ENCODE measurements at places on chromosomes 1 and 21.
A peak's percentile ranks its signal among the peaks of the same experiment; 100 is the strongest.

- DNase-seq: no peak
These were observed 157.2 kb upstream of the KAZN start for GRCh38 chr1:14441302-14441741.

DNA sequence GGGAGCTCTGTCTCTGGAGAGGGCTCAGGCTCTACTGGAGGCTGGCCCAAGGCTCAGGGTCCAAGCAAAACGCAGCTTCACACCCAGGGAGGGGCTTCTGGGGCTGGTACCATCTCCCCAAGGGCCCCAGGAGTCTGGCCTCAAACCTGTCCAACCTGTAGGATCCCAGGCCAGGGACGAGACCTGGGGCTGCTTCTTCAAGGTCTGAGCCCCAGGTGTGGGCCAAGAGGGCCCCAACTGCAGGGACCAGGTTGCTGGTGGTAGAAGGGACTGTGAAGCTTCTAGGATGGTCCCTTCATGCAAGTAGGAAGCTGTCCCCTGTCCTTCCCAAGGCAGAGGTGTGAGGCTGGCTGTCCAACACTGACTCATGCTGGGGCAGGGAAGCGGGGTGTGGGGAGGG is 7.8 kb upstream of the MMEL1 start:
- no peak for DNase-seq

GRCh38 chr1:27058966-27059669 is 46.5 kb upstream of the TENT5B start:
- DNase-seq: no peak

DNA sequence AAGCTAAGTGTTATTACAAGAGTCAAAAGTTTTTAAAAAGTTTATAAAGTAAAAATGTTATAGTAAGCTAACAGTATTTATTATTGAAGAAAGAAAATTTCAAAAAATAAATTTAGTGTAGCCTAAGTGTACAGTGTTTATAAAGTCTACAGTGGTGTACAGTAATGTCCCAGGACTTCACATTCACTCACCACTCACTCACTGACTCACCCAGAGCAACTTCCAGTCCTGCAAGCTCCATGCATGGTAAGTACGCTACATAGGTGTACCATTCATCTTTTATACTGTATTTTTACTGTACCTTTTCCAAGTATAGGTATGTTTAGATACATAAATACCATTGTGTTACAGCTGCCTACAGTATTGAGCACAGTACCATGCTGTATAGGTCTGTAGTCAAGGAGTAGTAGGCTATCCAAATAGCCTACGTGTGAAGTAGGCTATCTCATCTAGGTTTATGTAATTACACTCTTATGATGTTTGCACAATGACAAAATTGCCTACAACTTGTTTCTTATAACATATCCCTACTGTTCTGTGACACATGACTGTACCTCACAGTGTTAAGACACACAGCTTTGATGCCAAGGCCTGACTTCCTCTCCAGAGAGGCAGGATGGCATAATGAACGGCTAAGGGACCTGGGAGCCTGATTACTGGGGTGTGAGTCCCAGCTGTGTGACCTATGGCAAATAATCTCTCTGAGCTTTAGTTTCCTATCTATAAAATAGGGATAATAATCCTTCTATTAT is 12.7 kb downstream of the DHCR24 start:
- no peak for DNase-seq

GRCh38 chr1:54301497-54301896 is 101.5 kb downstream of the MRPL37 start:
- no peak for DNase-seq

GRCh38 chr21:45750936-45751335 is 107.4 kb downstream of the PCBP3 start:
- no peak for DNase-seq

DNA sequence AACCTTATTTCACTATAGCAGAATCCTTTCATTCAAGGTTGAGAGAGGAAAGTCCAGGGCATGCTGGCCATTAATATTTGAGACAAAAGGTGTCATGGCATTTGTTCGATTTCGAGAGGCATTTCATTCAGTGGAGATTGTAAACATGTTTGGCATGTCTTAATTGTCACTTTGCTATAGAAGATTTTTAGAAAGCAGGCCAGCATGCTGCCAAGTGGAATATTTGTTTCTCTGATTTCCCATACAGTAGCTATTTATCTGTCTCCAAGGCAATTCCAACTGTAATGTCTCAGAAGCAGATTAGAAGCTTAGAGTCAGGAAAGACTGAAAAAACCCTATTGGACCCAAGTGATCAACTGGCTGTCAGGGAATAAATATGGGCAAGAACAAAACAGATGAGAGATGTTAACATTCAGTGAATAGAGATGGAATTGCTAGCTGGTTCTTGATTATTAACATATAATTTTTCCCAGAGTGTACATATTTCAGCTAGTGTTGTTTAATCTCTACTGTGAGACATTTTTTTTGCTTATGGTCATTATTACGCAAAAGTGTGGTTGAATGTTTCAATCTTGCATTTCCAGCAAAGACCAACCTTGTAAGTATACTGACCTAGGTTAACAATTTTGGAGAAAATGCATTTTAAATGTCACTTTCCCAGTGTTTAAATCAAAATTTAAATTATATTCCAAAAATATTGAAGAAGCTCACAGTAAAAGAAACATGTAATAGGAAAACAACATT is 174.6 kb downstream of the KCNK2 start:
- DNase-seq: no peak

- DNase-seq: no peak
These were observed 454.0 kb upstream of the C1orf87 start for GRCh38 chr1:60527567-60527966.

GRCh38 chr1:181149326-181150125 is 61.0 kb downstream of the IER5 start:
- DNase-seq: no peak

- DNase-seq: no peak
These were observed 398.3 kb downstream of the DUSP10 start for GRCh38 chr1:221343607-221344006.

- peak; percentile 57 for DNase-seq
These were observed 694 bp downstream of the TMEM167B start for GRCh38 chr1:109091078-109091838.

DNA sequence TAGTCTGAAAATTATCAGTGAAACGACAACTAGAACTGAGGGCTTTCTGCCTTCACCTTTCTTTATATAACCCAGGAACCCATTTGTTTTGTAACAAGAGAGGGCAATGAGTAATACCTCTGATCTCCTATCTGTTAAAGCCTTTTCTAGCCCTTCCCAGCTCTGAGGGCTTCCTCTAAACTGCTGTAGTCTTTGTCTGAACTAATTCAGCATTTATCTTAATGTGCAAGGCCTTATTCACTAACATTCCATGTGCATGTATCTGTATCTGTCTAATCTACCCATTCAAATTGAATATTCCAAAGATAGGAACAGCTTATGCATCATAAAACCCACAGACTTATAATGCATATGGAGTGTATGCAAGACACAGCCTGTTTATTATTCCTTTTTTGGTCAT is 167.1 kb downstream of the LYPLAL1 start:
- DNase-seq: no peak

GRCh38 chr21:14383596-14384180 is 742 bp upstream of the HSPA13 start:
- peak; percentile 74 for DNase-seq

DNA sequence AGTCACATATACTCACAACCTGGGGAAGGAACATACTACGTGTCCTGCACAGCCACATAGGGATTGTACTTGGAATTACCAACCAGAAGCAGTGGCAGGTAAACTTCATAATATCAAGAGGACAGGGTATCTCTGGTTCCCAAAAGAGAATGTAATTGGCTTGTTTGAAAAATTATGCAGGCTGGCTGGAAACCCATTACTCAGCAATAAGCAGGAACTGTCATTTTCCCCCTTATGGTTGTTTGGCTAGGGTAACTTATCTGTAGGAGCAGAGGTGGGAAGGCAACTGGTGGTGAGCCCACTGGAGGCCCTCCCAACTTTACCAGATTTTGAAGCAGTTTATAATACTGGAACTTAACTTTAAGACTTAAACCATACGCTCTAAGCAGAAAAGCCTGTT is 924.1 kb downstream of the LRRIQ3 start:
- no peak for DNase-seq

GRCh38 chr21:26082549-26082948 is 88.0 kb downstream of the APP start:
- DNase-seq: no peak

- peak; percentile 10 for DNase-seq
These were observed 522.5 kb downstream of the PTBP2 start for GRCh38 chr1:97243973-97244560.

- DNase-seq: peak; percentile 67
These were observed 105.9 kb upstream of the HNRNPU start for GRCh38 chr1:244970236-244970743.

DNA sequence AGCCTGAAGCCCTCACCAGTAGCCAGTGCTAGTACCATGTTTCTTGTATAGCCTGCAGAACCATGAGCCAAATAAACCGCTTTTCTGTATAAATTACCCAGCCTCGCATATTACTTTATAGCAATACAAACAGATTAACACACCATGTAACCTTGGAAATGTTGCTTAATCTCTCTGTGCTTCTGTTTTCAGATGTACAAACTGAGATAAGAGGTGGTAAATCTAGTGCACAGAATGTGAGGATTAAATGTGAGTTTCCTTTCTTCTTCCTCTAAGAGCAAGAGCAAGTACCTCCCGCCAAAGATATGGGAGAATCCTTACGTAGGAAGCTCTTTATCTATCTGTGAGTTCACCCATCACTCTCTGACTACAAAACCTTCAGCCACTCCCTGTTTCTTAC is 128.4 kb downstream of the HIVEP3 start:
- no peak for DNase-seq

DNA sequence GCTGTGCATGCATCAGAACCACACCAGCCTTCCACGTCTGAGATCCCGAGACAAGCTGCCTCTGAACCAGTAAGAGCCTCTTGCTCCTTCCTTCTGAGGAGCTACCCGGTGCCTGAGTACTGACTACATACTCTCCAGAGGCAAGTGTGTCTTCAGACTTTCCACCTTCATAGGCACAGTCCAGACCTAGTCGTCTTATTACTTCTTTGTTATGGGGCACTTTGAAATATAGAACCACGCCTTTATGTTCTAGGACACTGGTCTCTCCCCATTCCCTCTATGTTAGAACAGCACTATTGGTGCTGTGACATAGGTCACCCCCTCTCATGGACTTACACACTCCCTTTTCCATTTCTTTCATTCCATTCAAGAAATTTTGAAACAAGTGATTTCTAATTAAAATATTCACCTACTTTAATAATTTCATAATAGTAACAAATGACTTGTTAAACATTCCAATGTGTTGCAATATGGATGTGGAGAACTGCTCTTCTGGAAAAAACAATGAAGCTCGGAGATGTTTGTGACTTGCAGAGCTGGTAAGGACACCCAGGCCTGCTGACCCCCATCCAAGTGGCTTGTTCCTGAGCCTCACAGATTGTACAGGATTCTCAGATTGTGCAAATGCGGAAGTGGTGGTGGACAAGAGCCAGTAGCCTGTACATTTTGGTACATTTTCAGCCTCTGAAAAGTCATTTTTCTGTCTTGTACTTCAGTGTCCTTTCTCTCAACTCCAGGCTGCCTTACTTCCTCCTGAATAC is 76.1 kb upstream of the SIPA1L2 start:
- peak; percentile 20 for DNase-seq

- no peak for DNase-seq
These were observed at the start of gene KRTAP7-1 for GRCh38 chr21:30829659-30830058. TSS of gene KRTAP7-1 (minus strand) at chr21:30829759. CDS start at chr21:30829698, 61 bp downstream.

DNA sequence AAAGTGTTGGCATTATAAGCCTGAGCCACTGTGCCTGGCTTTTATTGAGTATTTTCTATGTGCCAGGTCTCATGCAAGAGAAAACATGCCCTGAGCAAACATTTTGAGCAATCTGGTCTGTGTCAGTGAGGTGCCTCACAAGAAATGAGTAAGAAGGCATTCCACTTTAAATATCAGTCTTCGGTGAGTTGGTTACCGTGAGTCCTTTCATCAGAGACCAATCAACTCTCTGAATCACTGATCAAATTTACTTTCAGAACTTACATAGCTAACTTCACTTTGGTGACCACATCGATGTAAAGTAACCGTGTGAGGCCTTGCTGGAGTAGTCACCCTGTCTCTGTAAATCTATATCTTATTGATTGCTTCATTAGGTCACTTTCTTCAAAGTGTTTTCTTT is 14.3 kb upstream of the DDX59 start:
- DNase-seq: no peak

- DNase-seq: no peak
These were observed 172.5 kb upstream of the EDN2 start for GRCh38 chr1:41656825-41657500.

DNA sequence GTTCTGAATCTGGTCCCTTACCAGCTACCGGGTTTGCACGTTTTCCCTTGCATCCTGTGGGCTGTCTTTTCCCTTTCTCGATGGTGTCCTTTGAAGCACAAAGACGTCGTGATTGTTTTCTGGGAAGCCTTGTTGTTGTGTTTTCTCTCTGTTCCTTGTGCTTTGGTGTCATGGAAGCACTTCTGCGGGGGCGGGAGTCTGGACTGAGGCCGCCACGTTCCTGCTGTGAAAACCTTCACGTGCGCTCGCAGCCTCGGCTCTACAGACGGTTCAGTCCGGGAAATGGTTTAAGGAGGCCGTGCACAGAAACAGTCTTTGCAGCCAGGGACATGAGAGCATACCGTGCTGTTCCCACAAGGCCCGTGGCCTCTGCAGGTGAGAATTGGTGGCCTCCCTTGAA is 68.5 kb downstream of the SKI start:
- no peak for DNase-seq

DNA sequence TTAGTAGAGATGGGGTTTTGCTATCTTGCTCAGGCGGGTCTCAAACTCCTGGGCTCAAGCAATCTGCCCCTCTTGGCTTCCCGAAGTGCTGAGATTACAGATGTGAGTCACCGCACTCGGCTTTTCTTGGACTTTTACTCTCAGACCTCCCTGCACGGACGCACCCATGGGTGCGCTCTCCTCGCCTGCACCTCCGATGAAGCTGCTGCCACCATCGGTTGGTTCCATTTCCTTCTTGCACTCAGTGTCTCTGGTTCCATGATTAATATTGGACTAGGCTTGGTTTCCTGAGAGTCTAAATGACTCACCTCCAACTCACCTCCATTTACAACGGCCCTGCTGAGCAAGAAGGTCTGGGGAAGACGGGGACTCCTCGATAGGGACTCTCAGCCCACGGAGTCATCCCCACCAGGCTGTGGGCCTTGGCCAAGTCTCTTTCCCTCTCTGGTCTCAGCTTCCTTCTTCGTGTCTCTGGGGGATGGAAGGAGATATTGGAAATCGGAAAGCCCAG is 6.7 kb upstream of the TNFRSF8 start:
- no peak for DNase-seq

GRCh38 chr1:211738691-211739301 is 63.4 kb upstream of the NEK2 start:
- DNase-seq: no peak

GRCh38 chr21:43696214-43696613 is 22.7 kb upstream of the PDXK start:
- DNase-seq: no peak

- no peak for DNase-seq
These were observed 22.6 kb downstream of the ANKRD13C start for GRCh38 chr1:70331962-70332361.

GRCh38 chr1:37439349-37439995 is 34.9 kb upstream of the ZC3H12A start:
- DNase-seq: no peak

GRCh38 chr1:172545396-172546004 is 12.6 kb downstream of the SUCO start:
- no peak for DNase-seq
